Central memory CD4-positive, alpha-beta T cell (primary cell): ENCODE measurements at places on chromosomes 4 and X.

- DNase-seq: no peak
Observed at GRCh38 chrX:39532761-39533160, 565.0 kb downstream of the BCOR start.

DNA sequence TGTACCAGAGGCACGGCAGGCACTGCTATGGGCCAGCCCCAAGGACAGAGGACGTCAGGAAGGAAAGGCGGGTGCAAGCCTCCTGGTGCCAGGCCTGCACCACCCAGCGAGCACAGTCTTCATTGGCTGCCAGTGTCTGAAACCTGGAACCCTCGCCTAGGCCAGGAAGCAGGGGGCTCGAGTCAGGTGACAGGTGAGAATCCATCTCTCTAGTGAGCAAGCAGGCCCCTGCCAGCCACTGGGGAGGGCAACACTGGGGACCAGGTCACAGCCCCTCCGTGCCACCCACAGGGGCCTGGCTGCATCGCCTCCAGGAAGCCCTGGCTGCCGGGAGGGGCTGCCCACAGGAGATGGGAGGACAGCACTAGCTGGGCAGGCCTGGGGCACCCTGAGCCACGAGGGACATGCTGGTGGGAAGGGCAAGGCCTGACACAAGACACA, 6.9 kb upstream of the HAUS3 start:
- no peak for DNase-seq

DNA sequence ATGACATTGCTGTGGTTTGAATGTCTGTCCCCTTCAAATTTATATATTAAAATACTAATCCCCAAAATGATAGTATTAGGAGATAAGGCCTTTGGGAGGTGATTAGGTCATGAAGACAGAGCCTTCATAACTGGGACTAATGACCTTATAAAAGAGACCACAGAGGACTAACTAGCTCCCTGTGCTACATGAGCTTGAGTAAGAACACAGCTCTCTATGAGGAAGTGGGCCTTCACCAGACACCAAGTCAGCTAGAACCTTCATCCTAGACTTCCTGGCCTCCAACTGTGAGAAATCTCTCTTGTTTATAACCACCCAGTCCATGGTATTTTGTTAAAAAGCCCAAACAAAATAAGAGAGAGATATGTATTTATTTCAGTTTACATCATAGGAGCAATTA, 242.2 kb upstream of the CTSO start:
- DNase-seq: no peak

DNA sequence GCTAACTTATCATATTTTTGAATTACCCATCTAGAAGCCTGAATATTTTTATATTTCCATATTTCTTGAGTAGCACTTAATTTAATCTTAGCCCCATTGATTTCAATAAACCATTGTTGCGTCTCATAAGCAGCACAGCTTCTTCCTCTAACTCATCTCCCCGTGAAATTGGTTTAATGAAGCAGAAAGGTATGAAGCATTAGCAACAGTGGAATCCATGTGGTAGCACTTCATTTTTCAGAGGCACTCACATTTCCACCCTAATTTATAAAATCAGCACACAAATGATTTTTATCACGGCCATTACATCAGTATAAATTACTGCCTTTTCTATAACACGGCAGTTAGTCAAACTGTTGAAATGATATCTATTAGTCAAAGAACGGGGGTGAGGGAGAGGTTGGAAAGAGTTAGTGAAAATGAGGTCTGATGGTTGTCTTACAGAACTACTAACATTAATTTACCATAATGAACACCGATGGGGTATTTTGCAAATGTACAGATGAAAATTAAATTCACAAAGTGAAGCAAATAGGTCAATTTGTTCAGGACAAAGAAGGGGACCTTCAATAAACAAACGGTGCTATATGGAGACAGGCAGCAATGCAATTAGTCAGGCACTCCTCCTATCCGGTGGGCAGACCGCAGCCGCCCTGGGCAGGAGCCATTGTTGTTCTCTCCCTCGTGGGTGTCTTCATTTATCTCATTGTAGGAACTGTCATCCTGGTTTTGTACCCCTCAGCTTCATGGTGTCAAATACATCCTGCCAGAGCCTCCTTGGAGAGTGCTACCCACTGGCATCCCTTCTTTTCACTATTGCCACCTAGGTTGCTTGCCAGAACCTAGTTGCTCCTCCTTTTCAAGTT, 205.7 kb downstream of the SOX3 start:
- no peak for DNase-seq

GRCh38 chr4:6907658-6908191, 1.9 kb upstream of the TBC1D14 start:
- no peak for DNase-seq

DNA sequence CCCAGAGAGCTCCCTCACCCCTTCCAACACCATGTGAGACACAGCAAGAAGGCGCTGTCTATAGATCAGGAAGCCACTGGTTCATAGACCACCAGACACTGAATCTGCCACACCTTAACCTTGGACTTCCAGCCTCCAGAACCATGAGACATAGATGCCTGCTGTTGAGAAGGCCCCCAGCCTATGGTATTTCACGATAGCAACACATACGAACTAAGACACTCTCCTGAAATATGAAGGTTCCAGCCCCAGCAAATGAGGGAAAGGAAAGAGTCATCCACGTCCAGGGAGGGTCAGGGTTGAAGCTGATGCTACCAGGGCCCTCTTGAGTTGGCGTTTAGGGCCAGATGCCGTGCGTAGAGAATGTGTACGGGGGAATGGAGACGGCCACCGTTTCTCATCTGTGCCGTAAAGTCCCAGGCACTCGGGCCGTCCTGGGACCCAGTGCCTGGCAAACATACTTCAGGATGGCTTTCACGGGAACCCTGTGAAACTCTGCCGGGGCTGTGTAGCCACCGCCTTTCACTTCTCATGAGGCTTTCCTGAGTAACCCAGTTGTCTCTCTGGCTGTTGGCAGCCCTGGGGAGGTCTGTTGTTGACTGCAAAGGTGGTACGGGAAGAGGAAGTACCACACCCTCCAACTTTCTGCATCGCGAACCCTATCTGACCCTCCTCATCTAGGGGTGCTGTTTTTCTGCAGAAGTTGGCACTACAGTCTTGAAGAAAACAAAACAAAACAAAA, 17.7 kb upstream of the P2RY8 start:
- DNase-seq: peak; percentile 81

DNA sequence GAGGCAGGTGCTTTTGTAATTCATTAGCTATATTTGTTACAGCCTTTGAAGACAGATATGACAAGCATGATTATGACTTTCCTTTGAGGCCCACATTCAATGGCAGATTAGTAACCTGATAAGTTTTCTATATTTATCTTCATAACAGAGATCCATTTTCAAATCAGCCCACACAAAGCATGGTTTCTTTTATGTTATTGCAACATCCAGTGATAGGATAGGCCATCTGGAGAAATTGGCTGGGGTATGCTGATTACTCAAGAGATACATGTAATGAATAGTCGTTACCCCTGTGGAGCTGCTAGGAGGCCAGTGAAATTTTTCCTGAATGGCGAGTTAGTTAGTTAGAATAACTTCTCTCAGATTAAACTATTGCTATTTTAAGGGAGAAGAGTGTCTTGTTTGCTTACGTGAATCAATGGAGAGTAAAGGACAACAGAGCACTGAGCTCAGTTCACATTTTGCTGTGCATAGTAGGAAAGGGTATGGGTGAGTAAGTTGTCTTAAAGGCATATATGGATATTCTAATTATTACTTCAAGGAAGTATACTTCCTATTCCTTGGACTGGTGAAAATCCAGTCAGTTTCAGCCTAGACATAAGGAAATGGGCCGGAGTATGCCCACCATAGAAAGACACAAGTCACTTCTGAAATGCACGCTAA, 79.2 kb upstream of the DKK2 start:
- no peak for DNase-seq

- peak; percentile 17 for DNase-seq
Observed at GRCh38 chrX:51144828-51145442, 187.7 kb upstream of the NUDT10 start.
